ENCODE measurements at places on chromosomes 12 and 14.

- peak; percentile 57 for DNase-seq
Measured at GRCh38 chr14:75578102-75578785, at the start of gene FLVCR2. Gene FLVCR2, plus strand, starts transcription at chr14:75578620. Its CDS starts 353 bp downstream, at chr14:75578973.

- DNase-seq = no peak
Measured at GRCh38 chr14:95408731-95409476, 89.2 kb upstream of the CLMN start.

GRCh38 chr12:46657453-46658411, 168.1 kb downstream of the SLC38A4 start:
- DNase-seq = no peak

- no peak for DNase-seq
Measured at GRCh38 chr14:70812124-70812818, 3.0 kb upstream of the MAP3K9 start.

DNA sequence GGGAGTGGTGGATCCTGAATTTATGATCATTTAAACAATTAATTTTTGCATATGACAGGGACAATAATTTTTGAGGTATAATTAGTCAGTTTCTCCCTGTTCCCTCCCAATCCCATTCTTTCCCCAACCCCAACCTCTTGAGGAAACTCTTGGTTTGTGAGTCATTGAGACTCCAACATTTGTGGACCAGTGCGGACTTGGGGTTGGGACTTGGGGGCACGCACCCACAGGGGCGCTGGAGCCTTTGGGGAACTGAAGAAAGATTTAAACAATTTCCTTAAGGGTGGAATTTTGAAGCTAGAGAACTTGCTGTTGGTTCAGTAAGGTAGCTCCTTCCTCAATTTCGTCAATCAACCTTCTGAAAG, 17.4 kb upstream of the PTGR2 start:
- no peak for DNase-seq

- DNase-seq = no peak
Measured at GRCh38 chr12:102939670-102940222, 17.7 kb upstream of the ASCL1 start.

GRCh38 chr14:68649476-68650189, 143.2 kb downstream of the ZFP36L1 start:
- DNase-seq = no peak

GRCh38 chr14:103346286-103346685, 12.2 kb downstream of the EIF5 start:
- DNase-seq = no peak

GRCh38 chr12:12294215-12295005, 27.6 kb upstream of the LRP6 start:
- DNase-seq = no peak

DNA sequence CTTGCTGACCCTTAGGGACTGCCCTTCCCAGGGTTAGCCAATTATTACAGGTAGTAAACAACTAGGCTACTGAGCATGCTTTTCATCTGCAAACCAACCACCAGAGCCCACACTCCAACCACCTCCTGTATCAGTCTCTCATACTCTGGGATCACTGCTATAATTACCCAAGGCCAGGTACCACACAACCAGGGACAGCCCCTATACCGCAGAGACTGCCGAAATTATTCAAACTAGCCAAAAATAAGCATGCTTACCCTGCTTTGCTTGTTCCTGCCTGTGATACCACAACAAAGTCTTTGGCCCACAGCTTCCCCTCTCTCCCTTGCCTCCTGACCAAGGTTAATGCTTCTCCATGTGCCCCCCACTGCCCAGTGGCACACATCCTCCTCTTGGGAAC, 197.6 kb upstream of the SRRM4 start:
- no peak for DNase-seq

DNA sequence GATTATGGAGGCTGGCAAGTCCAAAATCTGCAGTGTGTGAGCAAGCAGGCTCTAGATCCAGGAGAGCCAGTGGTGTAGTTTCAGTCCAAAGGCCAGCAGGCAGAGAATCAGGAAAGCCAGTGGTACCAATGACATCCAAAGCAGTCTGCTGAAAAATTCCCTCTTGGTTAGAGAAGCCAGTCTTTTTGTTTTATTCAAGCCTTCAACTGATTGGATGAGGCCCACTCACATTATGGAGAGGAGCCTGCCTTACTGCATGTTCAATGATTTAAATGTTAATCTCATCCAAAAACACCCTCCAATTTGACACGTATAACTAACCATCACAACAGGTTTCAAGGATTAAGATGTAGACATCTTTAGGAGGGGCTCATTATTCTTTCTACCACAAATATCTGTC, 49.5 kb upstream of the ZDHHC17 start:
- no peak for DNase-seq

DNA sequence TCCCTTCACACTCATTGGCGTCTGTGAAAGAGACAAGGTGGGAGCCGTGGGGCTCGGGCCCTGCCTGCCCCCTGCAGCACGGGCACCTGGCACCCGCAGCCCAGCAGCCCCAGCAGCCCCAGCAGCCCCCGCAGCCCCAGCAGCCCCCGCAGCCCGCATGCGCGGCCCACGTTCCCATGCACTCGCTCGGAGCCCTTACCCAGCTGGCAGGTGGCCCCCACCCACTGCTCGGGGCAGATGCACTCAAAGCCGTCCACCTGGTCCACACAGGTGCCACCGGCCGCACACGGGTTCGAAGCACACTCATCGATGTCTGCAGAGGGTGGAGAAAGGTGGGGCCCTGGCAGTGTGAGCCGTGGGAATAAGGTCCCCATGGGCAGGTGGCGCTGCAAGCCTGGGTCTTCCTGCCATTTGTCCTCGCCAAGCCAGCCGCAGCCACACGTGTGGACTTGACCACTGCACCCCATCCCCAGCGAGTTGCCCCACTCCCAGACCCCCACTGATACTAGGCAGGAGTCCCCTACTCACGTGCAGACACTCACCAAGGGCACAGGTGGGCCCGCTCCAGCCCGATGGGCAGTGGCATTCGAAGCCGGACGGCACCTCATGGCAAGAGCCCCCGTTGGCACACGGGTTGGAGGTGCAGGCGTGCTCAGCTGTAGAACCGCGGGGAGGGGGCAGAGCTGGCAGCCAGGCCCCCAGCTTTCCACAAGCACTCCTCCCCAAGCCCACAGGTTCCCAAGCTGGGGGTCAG, 17.3 kb downstream of the JAG2 start:
- no peak for DNase-seq

DNA sequence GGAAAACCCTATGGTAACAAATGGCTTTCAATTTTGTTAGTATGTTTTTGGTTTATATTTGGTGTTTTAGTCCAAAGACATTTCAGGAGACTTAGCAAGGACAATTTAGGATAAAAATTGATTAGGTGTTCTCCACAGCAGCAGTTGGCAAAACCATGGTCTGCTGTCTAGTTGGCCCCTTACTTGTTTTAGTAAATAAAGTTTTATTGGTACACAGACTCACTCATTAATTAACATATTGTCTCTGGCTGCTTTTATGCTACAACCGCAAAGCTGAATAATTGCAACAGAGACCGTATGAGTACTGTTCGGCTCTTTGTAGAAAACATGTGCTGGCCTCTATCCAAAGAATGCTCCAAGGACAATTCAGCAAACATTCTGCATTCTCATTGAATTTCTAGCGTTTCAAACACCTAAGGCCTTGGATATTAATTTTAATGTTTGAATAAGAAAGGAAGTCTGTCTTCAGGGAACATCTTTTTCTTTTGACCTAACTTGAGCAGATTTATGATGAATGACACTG, 77.7 kb downstream of the CCDC92 start:
- no peak for DNase-seq

GRCh38 chr12:129873833-129874208, 30.0 kb downstream of the TMEM132D start:
- DNase-seq = no peak

- no peak for DNase-seq
Measured at GRCh38 chr14:101604228-101604934, 43.1 kb downstream of the DIO3 start.

- no peak for DNase-seq
Measured at GRCh38 chr12:75591628-75592027, 80.2 kb upstream of the KRR1 start.

DNA sequence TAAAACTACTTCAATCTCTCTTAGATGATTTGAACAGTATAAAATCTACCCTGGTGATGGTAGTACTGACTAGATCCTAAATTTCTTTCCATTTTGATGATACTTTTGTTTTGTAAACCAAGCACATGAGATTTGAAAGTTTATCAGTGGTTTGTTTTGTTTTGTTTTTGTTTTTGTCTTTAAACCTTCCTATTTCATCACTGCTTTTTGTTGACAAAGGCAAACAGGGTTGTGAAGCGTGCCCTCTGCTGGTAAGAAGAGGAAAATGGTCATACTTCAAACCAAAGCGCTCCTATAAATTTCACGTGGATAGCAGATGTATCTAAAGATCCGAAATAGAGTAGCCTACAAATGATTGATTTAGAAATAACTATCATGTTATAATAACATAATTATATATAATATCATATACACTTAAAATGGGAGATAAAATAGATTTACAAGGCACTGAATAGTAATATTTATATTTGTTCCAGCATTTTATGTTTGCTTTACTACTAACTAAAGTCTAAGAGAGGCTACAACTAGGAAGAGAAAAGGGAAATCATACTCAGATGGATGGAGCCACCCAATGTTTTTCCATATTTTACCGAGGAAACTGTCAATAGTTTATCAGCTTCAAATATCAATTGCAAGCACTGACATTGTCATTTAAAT, 254.0 kb upstream of the USP15 start:
- DNase-seq = no peak

DNA sequence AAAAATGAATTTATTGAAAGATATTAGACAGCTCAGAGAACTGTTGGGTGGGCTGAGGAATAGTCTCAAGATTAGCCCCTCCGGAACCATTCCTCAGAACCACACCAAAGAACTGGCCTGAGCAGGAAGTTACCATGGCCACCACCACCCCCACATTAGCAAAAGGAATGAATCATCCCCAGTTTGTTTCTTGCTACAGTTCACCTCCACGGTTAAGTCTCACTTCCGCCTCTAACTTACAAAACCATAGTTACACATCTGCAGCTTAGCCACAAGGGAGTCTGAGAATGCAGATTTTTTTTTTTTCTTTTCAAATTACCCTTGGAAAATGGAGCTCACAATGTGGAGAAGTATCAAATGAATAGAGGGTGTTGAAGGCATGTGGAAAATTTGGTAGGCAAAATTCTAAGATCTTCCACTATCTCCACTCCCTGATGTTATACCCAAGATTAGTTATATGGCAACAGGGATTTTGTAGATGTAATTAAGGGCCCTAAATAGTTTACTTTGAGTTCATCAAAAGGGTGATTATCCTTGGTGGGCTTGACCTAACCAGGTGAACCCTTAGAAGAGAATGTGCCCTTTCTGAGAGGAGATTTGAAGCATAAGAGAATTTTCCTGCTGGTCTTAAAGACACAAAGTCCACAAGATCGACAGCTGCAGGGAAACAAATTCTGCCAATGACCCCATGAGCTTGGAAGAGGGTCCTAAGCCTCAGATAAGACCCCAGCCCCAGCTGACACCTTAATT, 129.8 kb upstream of the KRR1 start:
- no peak for DNase-seq

GRCh38 chr14:36333119-36333518, 12.7 kb upstream of the MBIP start:
- no peak for DNase-seq

DNA sequence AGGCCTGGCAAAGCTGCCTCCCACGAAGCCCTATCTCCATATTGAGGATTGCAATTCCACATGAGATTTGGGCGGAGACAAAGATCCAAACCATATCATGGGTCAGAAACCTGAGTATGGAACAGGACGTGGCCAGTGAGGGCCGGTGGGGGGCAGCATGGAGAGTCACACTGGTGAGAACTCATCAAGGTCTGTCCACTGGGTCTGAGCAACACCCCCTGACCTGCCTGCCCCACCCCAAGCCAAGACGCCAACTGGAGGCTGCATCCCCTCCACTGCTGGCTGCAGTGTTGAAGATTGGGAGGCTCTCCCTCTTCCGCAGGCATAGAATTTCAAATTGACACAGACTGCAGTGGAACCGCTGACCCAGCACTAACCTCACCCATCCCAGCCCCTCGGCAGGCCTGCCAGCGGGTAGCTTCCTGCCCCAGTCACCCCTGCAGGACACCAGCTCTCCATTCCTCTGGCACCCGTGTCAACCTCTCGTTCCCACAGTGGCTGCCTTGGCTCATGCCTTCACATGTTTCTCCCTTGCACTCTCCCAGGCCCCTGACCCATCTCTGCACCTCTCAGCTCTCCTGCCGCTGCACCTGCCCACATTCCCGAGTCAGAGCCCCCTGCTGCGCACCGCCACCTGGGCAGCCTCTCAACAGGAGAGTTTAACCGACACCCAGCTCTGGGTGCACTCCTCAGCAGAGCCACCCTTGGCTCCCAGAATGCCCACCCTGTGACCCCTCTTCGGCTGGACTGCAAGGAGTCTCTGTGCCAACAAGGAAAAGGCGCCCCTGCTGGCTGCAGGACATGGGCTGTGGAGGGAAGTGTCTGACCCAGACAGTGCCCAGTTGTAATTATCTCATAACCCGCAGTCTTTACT, 45.2 kb upstream of the PPP2R5C start:
- DNase-seq = no peak

GRCh38 chr14:88232771-88233170, 90.3 kb downstream of the KCNK10 start:
- no peak for DNase-seq

DNA sequence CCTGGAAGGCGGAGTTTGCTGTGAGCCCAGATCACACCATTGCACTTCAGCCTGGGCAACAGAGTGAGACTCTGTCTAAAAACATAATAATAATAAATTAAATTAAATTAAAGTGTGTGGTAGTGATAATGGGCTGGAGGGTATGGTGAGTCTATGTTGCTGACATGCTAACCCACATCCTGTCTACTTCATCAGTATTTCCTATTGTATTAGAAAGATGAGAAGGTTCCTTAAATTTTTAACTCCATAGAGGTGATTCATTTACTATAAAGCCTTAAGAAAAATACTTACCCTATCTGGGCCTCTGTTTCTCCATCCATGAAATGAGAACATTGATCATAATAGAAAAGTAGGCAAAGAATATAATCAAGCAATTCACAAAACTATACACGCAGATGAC, 280.5 kb downstream of the FBXL14 start:
- DNase-seq = no peak

- no peak for DNase-seq
Measured at GRCh38 chr14:51020024-51020710, 74.7 kb downstream of the TRIM9 start.

- no peak for DNase-seq
Measured at GRCh38 chr12:77324763-77325468, 259.5 kb upstream of the E2F7 start.

- DNase-seq = no peak
Measured at GRCh38 chr12:129839679-129840078, 64.1 kb downstream of the TMEM132D start.

- DNase-seq = no peak
Measured at GRCh38 chr14:30525833-30526232, 33.1 kb upstream of the G2E3 start.

Measured in activated naive CD4-positive, alpha-beta T cell (primary cell).